ENCODE measurements at places on chromosomes 3 and 15.

- DNase-seq: no peak
These were observed 622.1 kb downstream of the IGSF11 start for GRCh38 chr3:118412503-118412902.

GRCh38 chr3:58566398-58567250, 10.6 kb downstream of the FAM107A start:
- DNase-seq: no peak

DNA sequence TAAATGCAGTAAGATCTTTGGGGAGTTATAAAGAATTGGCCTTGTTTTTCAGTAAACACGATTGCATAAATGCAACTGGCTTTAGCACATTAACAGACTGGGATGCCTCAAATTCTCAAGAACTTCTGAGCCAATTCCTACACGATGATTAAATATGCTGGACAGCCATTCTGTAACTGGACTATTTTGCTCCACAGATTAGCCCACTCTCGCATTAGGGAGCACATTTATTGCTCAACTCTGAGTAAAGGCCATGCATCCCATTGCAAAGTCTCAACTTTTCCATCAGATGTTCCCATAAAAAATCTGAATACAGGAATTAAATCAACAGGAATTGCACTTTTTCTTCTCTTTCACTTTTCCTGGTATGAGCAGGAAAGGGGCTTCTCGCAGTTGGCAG, 66.7 kb upstream of the PRICKLE2 start:
- no peak for DNase-seq

GRCh38 chr3:31300456-31301443, 232.0 kb upstream of the STT3B start:
- no peak for DNase-seq

DNA sequence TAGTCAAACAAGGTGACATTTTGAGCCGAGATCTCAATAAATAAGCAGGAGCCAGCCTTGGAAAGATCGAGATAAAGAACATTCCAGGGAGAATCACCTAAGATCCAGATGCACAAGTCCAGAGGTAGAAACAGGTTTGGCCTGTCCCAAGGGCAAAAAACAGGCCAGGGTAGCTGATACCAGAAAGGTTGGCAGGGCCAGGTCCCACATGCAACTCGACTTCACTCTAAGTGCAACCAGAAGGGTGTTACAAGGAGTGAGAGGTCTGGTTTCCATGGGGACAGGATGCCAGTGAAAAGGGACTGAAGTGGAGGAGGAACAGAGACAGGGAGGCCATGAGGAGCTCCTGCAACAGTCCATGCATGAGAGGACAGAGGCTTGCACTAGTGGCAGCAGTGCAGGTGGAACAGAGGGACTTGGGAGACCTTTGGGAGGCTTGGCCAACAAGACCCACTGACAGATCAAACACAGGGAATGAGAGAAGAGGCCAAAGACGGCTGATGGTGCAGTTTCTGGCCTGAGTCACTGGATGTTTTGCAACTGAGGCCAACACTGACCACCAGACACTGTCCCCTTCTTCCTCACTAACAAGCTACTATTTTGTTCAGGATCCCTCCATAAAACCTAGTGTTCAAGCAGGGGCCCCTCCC, 5.2 kb downstream of the TPRA1 start:
- DNase-seq: no peak

- peak; percentile 19 for DNase-seq
These were observed 59.2 kb downstream of the SH3BP5 start for GRCh38 chr3:15273227-15273626.

GRCh38 chr15:64542091-64542490, 81.7 kb downstream of the ZNF609 start:
- no peak for DNase-seq

DNA sequence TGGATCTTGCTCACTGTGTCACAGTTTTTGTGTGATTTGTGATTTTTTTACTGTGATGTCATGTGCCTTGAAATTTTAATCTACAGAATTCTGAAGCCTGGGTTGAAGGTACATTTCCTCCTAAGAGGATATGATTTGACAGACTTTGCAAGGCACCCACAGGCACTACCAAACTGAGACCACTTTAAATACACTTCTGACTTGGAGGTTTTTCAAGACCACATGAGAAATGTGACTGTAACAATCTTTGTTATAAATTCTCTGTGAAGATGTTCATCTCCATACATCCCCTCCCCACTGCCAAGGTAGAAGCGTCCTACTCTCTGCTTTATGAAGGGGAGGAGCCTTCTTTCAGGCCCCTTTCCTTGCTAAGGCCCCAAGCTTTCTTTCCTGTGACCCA, 22.8 kb downstream of the UBXN7 start:
- no peak for DNase-seq

DNA sequence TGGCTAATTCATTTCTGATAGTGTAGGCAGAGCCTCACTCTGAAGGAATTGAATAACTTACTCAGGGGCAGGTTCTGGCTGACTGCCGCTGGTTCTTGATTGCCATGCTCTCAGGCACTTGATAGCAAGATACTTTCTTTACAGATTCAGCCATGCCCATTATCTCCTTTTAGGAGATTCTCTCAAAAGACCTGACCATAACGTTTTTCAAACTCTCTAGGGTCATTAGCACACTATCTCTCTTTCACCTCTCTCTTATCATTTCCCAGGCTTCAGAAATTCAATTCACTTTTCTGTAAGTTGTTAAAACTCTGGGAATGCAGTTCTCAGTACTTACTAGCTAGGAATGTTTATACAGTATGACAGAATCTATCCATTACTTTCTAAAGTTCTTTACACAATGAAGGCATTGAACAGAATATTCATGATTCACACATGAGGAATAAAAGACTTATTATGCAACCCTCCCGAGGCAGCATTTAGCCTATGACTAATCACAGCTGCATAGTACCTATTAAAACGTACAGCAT, 850.3 kb upstream of the CADM2 start:
- DNase-seq: no peak

GRCh38 chr3:117735481-117736101, 1026.0 kb downstream of the TUSC7 start:
- no peak for DNase-seq

DNA sequence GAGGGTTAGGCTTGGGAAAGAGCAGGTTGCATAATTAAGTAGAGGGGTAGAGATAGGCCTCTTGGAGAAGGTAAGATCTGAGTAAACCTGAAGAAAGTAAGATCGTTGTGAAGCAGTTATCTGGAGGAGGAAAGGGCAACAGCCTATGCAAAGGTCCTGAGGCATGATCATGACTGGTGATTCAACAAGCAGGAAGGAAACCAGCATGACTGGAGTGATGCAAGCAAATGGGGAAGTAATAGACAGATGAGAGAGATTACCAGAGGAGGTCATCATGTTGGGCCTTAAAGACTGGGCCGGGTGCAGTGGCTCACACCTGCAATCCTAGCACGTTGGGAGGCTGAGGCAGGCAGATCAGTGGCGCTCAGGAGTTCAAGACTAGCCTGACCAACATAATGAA, 360.2 kb downstream of the EPHB1 start:
- DNase-seq: no peak

Measured in stimulated activated CD8-positive, alpha-beta memory T cell treated with anti-CD3 and anti-CD28 coated beads, Interleukin-4, amount 100 ng/mL, for 48 hours (primary cell).